ENCODE measurements at places on chromosomes 12 and 14.

DNA sequence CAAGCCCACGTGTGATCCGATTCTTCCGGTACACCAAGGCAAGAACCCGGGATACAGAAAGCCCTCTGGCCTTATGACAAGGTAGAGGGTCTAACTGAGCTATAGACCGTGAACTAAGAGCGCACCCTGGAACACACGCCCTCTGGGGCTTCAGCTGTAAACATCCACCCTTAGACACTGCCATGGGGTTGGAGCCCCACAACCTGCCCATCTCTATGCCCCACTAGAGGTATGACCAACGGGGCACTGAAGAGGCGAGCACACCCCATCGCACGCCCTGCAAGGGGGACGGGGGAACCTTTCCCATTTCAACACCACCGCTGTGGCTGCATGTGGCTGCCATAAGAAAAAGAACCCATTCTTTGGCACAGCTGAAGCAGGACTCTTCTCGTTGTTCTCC, 1206.0 kb upstream of the TMEM132C start:
- no peak for DNase-seq

GRCh38 chr14:22411398-22412055, 177.5 kb downstream of the DAD1 start:
- no peak for DNase-seq

DNA sequence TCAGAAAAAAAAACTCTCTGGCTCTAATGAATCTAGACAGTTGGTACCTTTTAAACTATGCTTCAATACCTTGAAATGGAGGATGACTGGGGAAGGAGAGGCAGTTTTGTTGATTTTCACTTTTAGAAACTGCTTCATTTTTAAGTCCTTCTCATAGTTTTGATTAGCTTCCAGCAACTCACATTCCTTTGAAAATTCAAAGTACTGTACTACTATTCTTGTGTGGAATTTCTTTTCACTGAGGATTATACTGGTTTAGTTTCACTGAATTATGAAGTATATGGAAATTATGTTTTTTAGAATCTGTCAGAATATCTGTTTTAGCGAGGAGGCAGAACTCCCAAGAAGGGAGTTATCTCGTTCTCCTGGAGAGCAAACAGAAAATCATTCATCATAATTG, 116.3 kb downstream of the TGFB3 start:
- DNase-seq = no peak

- peak; percentile 89 for DNase-seq
Observed at GRCh38 chr14:73026845-73027542, at the start of gene ZFYVE1. Gene ZFYVE1, minus strand, starts transcription at chr14:73027106. Its CDS starts 2,598 bp downstream, at chr14:73024508.

GRCh38 chr12:108468196-108468968, 46.7 kb upstream of the FICD start:
- DNase-seq = no peak

DNA sequence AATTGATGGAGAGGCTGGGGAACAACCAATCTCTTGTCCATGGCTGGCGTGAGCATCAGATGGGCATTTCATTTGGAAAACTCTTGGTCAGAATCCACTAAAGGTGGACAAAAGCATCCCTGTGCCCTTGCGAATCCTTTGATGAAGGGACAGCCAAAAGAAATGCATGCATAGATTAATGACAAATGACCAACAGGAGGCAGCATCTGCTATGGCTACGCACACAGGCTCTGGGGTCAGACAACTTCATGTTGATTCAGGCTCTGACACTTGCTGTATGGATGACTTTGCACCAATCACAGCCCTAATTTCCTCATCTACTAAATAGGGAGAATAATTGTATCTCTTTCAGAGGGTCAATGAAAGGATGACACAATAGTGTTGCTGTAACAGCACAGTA, 117.5 kb downstream of the ASCL4 start:
- no peak for DNase-seq

GRCh38 chr14:23573384-23574015, 5.1 kb downstream of the JPH4 start:
- DNase-seq = no peak

DNA sequence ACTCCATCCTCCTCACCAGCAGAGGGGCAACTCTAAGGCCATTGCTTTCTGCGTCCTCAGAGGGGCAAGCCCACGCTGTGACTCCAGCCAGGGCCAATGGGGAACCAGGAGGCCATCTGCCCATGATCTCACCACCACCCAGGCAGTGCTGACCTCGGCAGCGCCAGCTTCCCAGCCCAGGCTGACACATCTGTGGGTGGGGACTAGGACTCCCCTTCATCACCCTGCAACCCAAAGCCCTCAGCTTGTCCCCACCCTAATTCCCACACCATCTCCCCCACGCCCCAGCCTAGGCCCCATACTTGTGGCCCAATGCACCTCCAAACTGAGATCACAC, 58.6 kb downstream of the VWF start:
- no peak for DNase-seq

GRCh38 chr12:93048656-93049055, 119.6 kb upstream of the EEA1 start:
- no peak for DNase-seq

DNA sequence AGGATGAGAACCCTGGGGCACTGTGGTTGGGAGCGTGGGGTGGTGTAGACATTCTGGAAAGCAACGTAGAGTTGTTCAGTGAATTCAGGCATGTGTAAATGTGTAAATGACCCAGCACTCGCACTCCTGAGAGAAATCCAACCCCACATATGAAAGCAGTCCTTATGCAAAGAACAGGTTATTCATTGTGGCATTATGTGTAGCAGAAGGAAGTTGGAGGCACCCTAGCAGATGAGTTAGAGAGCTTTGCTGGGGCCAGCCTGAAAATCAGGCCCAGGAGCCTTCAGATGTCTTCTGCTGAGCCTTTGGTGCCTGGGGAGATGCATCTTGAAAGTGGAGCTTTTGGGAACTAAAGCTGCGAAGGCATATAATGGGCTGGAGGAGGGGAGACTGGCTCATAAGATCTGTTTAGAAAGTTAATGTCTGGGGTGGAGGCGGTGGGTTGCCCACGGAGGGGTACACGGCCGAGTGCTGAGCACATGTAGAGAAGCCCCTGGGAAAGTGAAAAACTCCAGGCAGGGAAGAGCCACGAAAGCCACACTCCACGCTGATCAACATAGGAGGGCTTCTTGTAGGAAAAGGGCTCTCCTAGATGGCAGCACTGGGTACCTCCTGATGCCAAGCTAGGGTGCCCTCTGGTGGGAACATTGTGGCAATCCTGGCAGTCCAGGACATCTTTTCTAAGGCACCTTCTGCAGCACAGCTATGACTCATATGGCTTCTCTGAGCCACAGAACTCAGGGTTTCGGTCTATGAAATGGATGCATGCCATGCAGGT, 6.0 kb upstream of the KRT83 start:
- peak; percentile 61 for DNase-seq

DNA sequence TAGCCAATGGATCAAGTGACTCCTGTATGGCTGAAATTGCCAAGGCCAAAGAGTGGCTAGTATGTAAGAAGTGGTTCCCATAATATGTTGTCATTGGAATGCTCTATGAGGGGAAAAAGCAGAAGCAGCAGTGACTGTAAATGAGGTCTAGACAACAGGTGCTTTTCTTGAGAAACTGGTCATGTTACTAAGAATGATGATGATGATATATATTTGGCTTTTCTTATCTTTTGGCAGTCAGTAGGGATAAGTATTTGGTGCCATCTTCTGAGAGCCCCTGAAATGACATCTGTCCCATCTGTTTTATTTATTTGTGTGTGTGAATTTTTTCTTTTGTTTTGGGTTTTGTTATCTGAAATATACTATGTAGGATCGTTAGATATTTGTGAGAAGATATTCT, 141.7 kb downstream of the SYT1 start:
- no peak for DNase-seq

- no peak for DNase-seq
Observed at GRCh38 chr14:104551851-104552737, 27.5 kb upstream of the C14orf180 start.

DNA sequence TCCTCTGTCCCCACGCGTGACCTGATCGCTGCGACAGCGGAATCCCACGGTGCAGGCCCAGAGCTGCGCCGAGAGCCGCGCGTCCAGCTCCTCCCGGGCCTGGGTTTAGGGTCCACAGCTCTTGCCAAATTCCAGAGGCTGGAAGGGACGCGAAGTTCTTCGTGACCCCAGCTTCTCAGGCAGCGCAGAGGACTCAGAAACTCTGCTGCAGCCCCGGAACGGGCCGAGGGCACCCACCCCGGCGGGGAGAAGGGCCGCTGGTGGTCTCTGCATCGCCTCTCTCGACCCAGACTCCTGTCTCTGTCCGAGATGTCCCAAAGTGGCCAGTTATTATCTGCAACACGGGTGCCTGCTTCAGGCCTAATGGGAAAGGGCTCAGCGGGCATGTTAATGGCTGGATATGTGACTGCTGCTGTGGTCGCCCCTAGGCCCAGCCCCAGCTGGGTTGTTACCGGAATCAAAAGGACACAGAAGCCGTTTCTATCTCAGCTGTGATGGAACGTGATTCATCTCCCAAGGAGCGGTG, 236.4 kb downstream of the VRK1 start:
- no peak for DNase-seq
